ENCODE measurements at places on chromosomes 5 and 9.
A peak's percentile ranks its signal among the peaks of the same experiment; 100 is the strongest.

DNA sequence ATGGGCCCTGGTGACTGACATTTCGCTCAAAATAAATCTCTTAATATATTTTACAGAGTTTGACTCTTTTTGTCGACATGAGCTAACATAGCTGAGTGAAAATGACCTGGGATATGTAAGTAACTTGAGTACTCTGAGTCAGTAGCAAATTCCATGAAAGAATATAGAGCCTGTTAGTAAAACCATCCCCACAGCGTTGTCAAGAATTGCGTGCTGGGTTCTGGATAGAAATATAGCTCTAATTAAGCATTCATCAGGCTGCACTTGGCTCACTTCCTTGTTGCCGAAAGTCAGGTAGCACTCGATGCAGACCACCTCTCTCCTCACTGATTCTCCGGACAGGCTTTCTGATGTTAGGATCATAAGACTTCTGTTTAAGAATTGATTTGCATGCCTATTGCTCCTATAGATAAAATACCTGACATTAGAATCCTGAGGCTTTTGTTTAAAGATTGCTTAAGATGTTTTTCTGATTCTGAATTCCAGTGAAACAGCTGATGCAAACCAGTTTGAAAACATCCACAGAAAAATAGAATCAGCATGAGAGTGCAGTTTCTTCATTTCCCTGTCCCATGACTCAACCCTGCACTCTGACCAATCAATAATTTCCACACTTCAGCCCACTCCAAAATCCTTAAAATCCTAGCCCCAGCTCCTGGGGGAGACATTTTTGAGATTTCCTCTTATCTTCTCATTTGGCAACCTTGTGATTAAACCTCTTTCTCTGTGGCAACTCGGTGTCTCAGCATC is 310.6 kb downstream of the DIRAS2 start:
- DNase-seq: no peak

GRCh38 chr5:17431272-17432050 is 66.6 kb upstream of the TAF11L2 start:
- no peak for DNase-seq

DNA sequence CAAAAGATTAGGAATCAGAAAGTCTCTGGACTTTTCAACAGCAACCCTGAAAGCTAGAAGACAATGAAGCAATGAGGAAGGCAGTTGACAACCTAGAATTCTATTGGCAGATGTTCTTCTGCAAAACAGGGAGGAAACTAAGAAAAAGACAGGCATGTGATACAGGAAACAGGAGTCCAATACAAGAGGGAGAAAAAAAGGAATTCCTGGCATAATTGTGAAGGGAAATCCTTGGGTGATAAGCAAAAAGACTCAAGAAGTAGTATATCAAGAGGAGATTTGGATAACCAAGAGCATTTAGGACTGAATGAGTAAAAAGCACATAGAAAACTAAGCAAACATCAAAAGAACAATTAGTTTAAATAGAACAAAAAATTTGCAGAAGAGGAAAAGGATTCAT is 58.6 kb downstream of the LPAR1 start:
- DNase-seq: no peak

DNA sequence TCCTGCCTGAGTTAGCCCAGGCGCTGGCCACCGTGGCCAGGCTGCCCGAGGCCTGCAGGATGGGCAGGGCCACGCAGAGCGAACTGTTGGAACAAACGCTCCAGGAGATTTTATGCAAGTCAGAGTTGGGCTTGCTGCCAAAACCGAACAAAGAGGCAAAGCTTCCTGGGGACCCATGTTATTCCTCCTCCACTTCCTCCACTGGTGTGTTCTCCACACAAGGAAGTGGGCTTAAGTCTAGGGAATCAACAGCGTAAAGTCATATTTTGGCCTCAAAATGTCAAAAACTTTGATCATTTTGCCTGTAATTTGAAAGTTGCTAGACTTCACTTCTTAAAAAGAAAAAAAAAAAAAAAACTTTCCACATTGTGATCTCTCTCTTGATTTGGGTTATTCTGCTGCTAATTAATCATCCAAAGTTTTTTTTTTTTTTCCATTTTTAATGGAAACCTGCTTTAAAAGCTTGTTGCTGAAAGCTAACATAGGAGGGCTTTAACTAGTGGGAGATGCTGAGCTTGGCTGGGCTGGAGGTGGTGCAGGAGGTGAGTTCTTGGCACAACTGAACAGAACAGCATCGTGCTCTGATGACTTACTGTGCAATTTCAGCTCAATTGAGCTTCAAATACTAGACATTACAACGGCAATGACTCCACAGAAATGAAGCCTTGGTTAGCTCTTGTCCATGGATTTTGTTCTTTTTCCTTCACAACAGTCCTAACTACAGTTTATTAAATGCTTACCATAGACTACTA is 73.0 kb downstream of the PTPDC1 start:
- DNase-seq: peak; percentile 58

DNA sequence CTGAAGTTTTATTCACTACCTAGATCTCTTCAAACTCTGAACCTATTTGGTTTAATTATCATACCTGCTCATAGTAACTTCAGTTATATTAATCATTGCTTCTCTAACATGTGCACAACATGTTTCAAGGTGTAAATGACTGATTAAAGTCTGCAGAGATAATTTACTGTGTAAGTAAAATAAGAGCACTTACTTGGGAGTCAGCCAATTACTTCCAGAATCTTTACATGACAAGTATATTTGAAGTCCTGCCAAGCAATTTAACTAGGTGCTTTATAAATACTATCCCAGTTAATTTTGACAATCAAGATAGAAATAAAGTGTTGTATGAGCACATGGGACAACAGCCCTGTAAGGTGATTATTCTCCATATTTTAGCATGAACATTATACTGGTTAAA is 109.9 kb downstream of the RFX3 start:
- no peak for DNase-seq

DNA sequence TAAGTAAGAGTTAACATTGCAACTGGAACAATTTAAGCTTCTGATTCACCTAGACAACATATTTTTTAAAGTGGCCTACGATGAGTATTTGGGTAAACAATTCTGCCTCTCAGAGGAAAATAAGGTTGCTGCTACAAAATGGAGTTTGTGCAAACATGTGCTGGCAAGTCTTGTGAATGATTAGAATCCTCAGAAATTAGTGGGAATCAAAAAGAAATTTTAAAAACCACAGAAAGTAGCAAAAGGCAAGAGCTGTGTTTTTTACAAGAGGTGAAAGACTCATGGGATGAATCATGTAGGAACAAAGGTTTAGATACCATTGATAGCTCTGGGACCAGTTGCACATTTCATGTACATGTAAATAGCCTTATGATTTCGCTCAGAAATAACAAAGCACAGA is 561.6 kb downstream of the TAF11L14 start:
- no peak for DNase-seq

GRCh38 chr9:38334234-38334633 is 58.3 kb upstream of the ALDH1B1 start:
- no peak for DNase-seq

- peak; percentile 95 for DNase-seq
Observed at GRCh38 chr5:139637438-139638089, 10.6 kb upstream of the CXXC5 start.

DNA sequence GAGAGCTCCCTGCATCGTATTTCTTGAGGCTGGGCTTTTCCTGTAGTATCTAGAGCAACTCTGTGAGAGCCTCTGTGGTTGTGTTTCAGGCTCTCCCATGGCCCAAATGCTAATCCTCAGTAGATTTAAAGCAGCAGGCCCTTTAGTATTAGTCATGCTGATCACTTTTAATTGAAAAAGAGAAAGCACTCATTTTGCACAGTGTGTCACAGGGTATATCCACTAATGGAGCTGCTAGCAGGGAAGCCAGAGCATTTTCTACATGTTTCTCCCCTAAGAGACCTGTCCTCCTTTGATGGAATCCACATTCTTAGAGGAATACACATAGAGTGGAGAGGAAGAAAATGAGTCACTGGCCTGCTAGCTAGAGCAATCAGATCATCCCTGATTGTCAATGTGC is 348.5 kb downstream of the TMEM232 start:
- DNase-seq: no peak

DNA sequence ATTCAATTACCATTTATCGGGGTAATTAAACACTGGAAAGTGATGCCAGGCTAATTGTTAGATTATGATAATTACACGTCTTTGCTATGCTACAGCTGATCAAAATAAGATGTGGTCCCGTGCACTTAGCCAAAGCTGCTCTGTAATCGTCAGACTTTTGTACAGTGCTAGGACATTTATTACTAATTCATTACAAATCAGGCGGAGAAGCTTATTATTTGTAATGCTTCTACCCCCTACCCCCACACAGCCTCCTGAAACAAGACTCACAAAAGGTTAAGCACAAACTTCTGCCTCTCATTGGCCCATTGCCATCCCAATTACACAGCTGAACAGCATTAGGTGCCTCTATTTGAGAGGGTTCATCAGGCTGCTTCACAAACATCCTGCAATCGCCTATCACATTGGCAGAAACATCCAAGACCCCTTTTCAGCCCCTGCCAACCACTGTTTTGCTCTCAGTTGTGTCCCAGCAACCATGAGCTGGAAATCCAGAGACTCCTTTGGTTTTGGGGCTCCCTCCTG is 232.7 kb downstream of the EFNA5 start:
- DNase-seq: no peak

- no peak for DNase-seq
Observed at GRCh38 chr5:143064676-143065075, 294.5 kb downstream of the ARHGAP26 start.

GRCh38 chr5:155773680-155774079 is 553.3 kb upstream of the SGCD start:
- DNase-seq: no peak

GRCh38 chr9:82930116-82930515 is 132.8 kb downstream of the RASEF start:
- no peak for DNase-seq

DNA sequence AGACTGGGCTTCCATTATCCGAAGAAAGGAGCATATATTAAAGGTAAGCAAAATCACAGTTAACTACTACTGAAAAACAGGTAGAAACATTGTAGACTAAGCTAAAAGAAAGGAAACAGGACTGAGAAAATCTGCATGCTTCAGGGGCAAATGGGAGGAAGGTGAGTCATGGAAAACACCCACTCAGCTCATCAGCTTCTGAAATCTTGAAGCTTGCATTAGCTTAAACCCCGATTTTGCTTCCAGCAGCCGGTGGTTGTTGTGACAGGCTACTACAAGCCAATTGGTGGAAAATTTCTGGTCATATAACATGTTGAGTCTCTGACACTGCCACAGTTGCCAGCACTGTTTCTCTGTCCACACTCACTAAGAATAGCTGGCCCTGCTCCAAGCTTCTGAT is 179.6 kb upstream of the PUM3 start:
- DNase-seq: no peak

GRCh38 chr9:110620726-110621125 is 41.2 kb upstream of the SVEP1 start:
- DNase-seq: no peak

DNA sequence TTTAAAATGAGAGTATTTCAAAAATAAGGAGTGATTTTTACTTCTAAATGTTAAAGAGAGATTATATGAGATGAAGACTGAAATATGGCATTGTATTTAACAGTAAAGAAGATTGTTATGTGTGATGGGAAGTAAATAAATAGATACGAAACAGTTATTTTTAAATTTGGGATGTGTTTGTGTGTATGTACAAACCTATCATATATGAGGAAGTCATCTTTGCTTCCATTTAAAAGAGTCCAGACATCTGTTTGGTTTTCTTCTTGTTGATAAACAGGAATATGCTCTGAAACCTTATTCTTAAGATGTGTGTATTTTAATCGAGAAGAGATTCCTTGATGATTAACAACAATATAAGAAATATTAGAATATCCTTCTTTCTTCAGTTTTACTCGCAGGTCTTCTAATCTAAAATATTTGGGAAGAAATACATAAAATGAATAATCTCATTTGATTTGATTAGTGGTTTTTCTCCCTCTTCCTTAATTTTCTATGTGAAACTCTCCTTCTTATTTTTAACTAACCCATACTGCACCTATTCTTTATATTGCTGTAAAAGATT is 4.9 kb downstream of the SELENOP start:
- no peak for DNase-seq

GRCh38 chr9:136726631-136727191 is 14.3 kb downstream of the DIPK1B start:
- no peak for DNase-seq

GRCh38 chr9:27564670-27565069 is 8.6 kb downstream of the C9orf72 start:
- no peak for DNase-seq

GRCh38 chr9:132756214-132756845 is 86.1 kb downstream of the GTF3C4 start:
- DNase-seq: no peak

GRCh38 chr5:95845391-95845790 is 22.9 kb upstream of the GLRX start:
- no peak for DNase-seq

- no peak for DNase-seq
Observed at GRCh38 chr5:9194509-9194908, 351.4 kb downstream of the SEMA5A start.

- DNase-seq: no peak
Observed at GRCh38 chr5:153276151-153276550, 214.3 kb upstream of the GRIA1 start.

GRCh38 chr5:141508798-141509611 is 20.1 kb downstream of the PCDHGC5 start:
- DNase-seq: no peak

- DNase-seq: no peak
Observed at GRCh38 chr9:84166891-84167290, 173.7 kb downstream of the SLC28A3 start.

- no peak for DNase-seq
Observed at GRCh38 chr5:38104497-38105230, 153.7 kb upstream of the EGFLAM start.

- no peak for DNase-seq
Observed at GRCh38 chr5:31726952-31727351, 88.0 kb downstream of the PDZD2 start.

GRCh38 chr9:34512131-34513078 is 10.4 kb downstream of the ENHO start:
- no peak for DNase-seq

GRCh38 chr9:8668751-8669150 is 869.2 kb upstream of the DMAC1 start:
- DNase-seq: no peak

- no peak for DNase-seq
Observed at GRCh38 chr5:35877655-35878054, 21.0 kb downstream of the IL7R start.

Measured in left lobe of liver (tissue), 2 donors.